Esophagus squamous epithelium (tissue), 5 donors: ENCODE measurements at places on chromosomes 7 and 10.

GRCh38 chr7:128053023-128053422 is 21.8 kb upstream of the LRRC4 start:
- DNase-seq: no peak

DNA sequence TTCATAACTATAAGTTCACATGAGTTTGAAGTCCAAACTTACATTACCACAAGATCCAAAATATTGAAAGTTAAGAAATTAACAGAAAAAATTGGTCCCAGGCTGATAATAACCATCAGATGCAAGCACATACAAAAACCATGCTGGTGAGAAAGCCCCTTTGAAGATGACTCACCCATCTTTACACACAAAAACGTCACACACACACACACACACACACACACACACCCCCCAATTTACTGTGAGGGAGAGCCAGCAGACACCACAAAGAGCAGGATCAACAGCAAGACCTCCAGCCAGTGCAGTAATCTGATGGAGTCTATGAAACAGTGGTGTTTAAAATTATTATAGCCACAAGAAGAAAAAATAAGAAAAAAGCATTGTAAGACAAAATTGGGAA is 50.1 kb upstream of the DRGX start:
- DNase-seq: no peak

GRCh38 chr10:9230625-9231024 is 1176.1 kb downstream of the GATA3 start:
- no peak for DNase-seq

GRCh38 chr7:26237035-26237807 is 35.7 kb downstream of the CBX3 start:
- DNase-seq: no peak

- no peak for DNase-seq
Observed at GRCh38 chr10:77625379-77625778, 12.2 kb downstream of the KCNMA1 start.

- no peak for DNase-seq
Observed at GRCh38 chr7:22333680-22334141, 23.2 kb downstream of the RAPGEF5 start.

DNA sequence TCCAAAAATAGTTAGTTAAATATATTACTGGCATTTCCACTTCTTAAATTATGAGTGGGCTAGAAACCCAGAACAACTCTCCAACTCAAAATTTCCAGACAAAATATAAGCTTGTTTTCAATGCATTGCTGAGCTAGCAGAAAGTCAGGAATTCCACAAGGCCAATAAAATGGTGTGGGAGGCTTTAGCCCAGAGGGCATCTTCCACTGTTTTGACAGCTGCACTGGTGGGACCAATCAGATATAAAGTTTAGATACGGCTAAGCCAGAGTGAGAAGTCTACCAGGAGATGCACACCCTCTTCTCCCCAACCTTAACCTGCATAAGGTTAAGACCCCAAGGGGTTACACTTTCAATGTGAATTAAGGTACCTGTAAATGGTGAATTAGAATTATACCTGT is 76.6 kb downstream of the AMPH start:
- no peak for DNase-seq

DNA sequence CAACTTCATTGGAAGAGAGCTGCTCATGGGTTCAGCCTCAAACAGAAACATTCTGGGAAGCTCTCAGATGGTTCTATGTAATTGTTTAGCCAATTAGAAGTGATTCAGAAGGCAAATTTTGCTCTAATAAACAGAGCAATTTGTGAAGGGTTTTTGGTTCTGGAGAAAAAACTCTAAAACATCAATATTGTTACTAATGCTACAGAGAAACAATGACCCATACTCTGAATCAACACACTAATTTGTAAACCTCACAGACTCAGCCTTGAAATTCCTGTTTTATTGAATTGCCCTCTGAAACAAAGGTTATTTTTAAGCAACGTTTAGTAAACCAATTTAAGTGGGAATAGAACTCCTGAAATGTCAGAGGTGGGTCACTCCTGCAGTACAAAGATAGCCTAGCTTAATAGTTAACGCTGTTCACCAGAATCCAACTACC is 171.6 kb upstream of the SVIL start:
- no peak for DNase-seq

- DNase-seq: no peak
Observed at GRCh38 chr10:26090762-26091161, 125.8 kb upstream of the GAD2 start.
